ENCODE measurements at places on chromosomes 5 and 9.

GRCh38 chr5:173604141-173604540 lies 12.3 kb downstream of the BOD1 start:
- no peak for DNase-seq

DNA sequence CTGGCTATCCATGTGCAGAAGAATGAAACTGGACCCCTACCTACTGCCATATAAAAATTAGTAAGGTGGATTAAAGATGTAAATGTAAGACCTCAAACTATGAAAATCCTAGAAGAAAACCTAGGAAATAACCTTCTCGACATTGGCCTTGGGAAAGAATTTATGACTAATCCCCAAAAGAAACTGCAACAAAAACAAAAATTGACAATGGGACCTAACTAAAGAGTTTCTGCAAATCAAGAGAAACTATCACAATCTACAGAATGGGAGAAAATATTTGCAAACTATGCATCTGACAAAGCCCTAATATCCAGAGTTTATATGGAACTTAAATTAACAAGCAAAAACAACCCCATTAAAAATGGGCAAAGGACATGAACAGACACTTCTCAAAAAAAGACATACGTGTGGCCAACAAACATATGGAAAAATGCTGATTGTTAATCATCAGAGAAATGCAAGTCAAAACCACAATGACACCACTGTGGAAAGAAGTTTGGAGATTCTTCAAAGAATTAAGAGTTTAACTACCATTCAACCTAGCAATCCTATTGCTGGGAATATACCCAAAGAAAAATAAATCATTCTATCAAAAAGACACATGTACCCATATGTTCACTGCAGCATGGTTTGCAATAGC lies 98.5 kb downstream of the NR3C1 start:
- DNase-seq = no peak

DNA sequence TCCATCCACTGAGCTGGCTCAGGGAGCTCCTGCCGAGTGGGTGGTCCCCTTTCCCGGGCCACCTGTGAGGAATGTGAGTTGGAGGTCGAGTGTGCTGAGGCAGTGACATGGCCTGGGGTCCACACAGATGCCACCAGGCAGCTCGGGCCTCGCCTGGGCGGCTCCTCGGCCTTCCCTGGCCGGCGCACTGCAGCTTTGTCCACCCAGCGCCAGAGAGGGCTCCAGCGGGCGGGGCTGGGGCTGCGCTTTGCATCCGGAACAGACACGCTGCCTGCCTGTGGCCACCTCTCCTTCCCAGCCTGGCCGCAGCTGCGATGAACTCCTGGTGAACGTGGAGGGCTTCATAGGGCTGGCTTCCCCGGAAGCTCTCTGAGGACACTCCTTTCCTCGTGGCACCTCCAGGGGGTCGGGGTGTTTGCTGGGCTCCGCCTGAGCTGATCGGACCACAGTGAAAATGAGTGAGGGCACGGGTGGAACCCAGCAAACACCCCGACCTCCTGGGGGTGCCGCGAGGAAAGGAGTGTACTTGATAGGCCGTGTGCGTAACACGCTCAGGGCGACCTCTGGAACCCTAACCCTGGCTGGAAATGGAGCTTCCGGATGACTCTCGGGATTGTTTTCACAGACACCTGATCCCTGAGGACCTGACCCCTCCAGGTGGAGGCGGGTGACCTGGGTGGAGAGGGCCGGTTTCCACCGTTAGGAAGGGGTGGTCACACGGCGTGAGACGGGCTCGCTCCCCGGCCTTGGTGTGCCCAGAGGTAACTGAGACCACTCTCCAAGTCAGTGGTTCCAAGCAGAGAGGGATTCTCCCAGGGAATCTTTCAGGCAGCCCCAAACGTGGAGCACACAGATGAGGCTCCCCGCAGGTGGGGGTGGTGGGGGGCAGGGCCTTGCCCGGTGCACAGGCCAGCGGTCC lies 31.8 kb upstream of the RXRA start:
- DNase-seq = no peak

- no peak for DNase-seq
Observed at GRCh38 chr5:19001054-19001453, 986.9 kb downstream of the CDH18 start.

- no peak for DNase-seq
Observed at GRCh38 chr5:172936401-172936800, 22.8 kb upstream of the RPL26L1 start.

GRCh38 chr5:443239-444151 lies 519 bp downstream of the EXOC3 start:
- no peak for DNase-seq

GRCh38 chr5:98535901-98536300 lies 237.6 kb upstream of the RGMB start:
- no peak for DNase-seq

DNA sequence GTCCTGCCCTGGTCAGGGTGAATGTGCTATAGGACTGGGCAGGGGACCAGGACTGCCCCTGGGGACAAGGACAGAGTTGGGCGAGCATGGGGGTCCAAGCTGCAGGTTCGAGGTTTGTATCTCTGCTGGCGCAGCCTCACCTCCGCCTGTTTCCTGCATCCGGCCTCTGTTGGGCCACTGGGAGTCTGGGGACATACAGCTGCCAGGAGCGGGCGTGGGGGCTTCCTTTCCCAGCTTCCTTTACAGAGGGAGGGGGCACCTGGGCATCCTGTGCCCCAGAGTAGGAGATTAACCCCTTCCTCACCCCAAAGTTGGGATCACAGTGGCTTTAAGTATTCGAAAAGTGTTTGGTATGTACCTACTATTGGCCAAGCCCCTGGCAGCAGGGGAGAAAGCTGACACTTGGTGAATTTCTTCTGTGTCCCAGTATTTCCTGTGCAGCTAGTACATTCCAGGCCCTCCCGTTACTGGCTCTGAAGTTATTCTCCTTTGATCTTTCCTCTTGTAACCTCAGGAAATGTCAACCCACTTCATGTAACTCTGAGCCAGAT lies 19.0 kb downstream of the OLFML2A start:
- DNase-seq = no peak

DNA sequence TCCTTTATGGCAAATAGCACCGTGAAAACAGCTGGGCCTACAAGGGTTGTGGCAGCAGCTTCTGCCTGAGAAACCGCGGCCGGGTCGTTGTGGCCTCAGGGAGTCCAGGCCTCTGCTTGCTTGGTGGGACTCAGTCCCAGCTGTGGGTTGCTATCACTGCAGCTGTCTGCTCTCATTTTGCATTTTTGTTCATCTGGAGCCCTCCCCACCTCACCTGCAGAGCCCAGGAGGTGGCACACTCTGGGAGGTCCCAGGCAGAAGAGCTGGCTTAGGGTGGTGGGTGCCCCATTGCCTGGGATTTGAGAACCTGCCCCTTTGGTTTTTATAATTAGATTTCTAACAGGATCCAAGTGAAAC lies 138.4 kb downstream of the GADD45G start:
- DNase-seq = no peak

DNA sequence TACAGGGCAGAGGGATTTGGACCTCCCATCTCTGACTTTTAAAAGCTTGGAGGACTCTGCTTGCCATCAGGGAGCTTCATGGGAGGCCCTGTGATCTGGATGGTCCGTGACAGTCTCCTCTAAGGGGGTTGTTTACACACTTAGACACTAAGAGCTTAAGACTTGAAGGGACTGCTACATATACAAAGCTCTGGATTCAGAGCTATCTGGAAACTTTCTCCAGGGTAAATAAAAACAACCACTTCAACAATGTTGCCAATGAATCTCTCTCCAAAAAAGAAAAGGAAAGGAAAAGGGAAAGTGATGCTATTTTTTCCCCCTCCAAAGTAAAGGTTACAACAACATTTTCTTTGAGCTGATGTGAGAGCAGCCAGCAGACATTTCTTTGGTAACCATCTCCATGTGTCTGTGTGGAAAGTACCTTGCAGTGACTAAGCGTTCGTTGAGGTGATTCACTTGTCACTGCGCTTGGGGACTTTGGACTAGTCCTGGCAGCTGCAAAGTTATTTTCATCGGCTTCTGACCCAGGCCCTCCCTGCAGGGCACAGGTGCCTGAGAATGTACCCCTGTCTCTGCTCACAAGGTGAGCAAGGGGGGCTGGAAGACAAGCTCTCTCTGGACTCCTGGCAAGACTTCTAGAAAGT lies 262.1 kb upstream of the KLF4 start:
- DNase-seq = no peak

DNA sequence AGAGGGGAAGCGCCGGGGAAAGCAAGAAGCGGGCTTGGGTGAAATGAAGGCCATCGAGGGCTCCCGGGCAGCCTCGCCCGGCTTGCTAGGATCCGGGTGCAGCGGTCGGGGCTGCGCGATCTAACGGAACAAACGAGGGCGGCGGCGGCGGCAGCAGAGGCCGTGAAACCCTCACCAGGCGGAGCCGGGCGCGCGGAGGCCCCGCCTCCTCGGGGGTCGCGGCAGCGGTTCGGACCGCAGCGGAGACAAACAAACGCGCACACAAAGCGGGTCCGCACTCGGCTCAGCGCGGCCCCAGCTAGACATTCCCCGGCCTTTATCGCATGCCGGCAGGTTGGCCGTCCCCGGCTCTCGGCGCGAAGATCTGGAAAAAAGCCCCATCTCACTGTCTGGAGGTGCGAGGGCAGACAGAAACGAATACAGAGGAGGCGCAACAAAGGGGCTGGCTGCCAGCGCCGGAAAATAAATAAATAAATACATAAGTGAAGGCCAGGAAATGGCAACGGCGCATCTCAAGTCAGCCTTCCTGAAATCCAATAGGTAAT lies 10.5 kb upstream of the TRIM36 start:
- peak; percentile 38 for DNase-seq

- DNase-seq = no peak
Observed at GRCh38 chr9:99713838-99714306, 107.8 kb upstream of the NR4A3 start.

GRCh38 chr5:4868140-4868735 lies 271.9 kb upstream of the ADAMTS16 start:
- peak; percentile 13 for DNase-seq

GRCh38 chr9:82600536-82601292 lies 462.2 kb downstream of the RASEF start:
- DNase-seq = no peak

- DNase-seq = no peak
Observed at GRCh38 chr5:163585206-163585605, 79.8 kb downstream of the MAT2B start.

GRCh38 chr5:152549709-152550108 lies 144.6 kb upstream of the NMUR2 start:
- no peak for DNase-seq

DNA sequence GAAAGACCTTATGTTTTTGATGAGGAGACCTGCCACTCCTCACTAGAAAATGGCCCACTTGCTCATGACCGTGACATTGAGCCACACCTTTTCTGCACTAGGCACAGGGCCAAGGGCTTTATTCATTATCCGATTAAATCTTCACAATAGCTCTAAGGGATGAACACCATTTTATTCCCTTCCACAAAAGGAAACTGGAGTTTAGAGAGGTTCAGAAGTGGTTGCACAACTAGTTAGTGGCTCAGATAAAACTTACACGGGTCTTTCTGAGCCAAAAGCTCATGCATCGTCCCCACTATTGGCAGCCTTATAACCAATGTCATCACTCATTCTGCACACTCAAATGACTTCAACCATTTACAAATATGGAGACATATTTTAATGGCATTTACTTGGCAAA lies 39.4 kb downstream of the SUSD1 start:
- DNase-seq = no peak

- DNase-seq = no peak
Observed at GRCh38 chr5:116844015-116844414, 269.4 kb upstream of the SEMA6A start.

DNA sequence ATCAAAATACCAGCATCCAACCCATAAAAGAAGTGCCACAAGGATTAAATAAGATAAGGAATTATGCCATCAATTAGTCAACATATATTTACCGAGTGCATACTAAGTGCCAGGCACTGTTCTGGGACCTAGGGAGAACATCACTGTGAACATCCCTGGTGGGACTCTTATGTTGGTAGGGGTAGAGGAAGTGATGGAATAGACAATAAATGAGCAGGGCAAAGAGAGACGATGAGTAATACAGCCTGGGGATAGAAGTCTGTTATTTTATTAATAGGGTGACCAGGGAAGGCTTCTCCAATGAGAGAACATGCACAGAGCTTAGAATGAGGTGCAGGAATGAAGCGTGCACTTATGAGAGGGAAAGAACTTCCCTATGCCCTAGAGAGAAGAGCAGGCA lies 47.4 kb upstream of the VLDLR start:
- DNase-seq = no peak

- DNase-seq = no peak
Observed at GRCh38 chr9:3658964-3659363, 133.2 kb upstream of the RFX3 start.

GRCh38 chr5:52947851-52948250 lies 41.3 kb upstream of the ITGA2 start:
- no peak for DNase-seq

GRCh38 chr5:80414113-80414512 lies 6.2 kb downstream of the ZFYVE16 start:
- DNase-seq = no peak

DNA sequence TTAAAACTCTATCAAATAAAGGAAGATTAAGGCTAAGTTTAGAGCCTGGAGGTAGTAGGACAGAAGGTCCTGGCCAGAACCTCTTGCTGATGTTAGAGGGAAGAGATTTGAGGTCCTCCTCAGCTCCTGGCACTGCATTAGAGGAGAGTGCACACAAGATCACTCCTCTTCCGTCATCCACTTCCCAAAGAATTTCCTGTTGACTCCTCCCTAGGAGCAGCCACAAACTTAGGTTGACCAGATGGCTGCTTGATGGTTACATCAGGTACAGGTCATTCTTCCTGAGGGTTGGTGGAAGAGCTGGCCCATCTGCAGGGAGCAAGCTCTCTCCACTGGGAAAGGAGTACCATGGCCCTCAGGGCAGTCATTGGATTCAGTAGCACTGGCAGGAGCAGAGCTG lies 93.9 kb upstream of the IL33 start:
- DNase-seq = no peak

- no peak for DNase-seq
Observed at GRCh38 chr5:113705657-113706056, 192.2 kb downstream of the YTHDC2 start.

DNA sequence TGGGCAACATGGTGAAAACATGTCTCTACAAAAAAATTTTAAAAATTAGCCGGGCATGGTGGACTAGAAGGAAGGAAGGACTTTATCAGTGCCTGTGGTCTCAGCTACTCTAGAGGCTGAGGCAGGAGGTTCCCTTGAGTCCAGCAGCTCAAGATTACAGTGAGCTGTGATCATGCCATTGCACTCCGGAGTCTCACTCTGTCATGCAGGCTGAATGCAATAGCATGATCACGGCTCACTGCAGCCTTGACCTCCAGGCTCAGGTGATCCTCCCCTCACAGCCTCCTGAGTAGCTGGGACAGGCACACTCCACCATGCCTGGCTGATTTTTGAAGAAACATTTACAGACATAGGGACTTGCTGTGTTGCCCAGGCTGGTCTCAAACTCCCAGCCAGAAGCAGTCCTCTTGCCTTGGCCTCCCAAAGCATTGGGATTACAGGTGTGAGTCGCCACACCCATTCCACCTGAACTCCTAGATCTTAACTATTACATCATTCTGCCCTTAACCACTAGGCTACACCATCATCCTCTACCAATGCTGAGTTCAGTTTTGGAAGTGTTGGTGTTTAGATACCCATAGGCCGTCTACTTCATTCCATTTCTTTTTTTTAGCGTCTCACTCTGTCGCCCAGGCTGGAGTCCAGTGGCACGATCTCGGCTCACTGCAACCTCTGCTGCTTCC lies 2.0 kb upstream of the URM1 start:
- no peak for DNase-seq

GRCh38 chr9:108830272-108830671 lies 25.5 kb downstream of the ACTL7B start:
- DNase-seq = no peak

Measured in NCI-H1694 treated with DMSO at 0.1 percent for 48 hours (cell line).